ENCODE measurements at places on chromosomes 11 and 22. TPM values are rescaled to one million over a fixed set of nuclear protein-coding genes. Genes with fewer than 3 reads are reported as not detected.

NECTIN1 gene
- 20.9 TPM for total RNA-seq

ZNF143 gene
- 64.1 TPM for total RNA-seq

TIMP3 gene
- 5.0 TPM for total RNA-seq

UCP2 gene
- total RNA-seq, result 43.6 TPM

C11orf52 gene
- 0.33 TPM for total RNA-seq

LAYN gene
- 1.0 TPM for total RNA-seq

LMNTD2 gene
- 4.0 TPM for total RNA-seq

EXPH5 gene
- total RNA-seq, result 1.2 TPM

C22orf39 gene
- total RNA-seq, result 45.3 TPM

MPZL2 gene
- total RNA-seq, result 0.38 TPM

CRYBB2 gene
- total RNA-seq, result not detected

ARFIP2 gene
- total RNA-seq, result 57.1 TPM

KCNK4 gene
- not detected for total RNA-seq

EFCAB6 gene
- total RNA-seq, result 0.31 TPM

CD3D gene
- 1.5 TPM for total RNA-seq

ISX gene
- not detected for total RNA-seq

CALCB gene
- total RNA-seq, result 0.41 TPM

NXPE2 gene
- total RNA-seq, result not detected

DKK3 gene
- total RNA-seq, result 8.8 TPM

RBMXL2 gene
- total RNA-seq, result not detected

ZBTB16 gene
- not detected for total RNA-seq

SLC25A18 gene
- total RNA-seq, result 0.66 TPM

ARVCF gene
- total RNA-seq, result 40.8 TPM

MIAT gene
- 13.4 TPM for total RNA-seq
